ENCODE measurements at places on chromosomes 1 and 21. TPM values are rescaled to one million over a fixed set of nuclear protein-coding genes. Genes with fewer than 3 reads are reported as not detected.

POU2F1 gene
- total RNA-seq, result 4.4 TPM

CLDN17 gene
- not detected for total RNA-seq

RAD54L gene
- 0.50 TPM for total RNA-seq

SPRR2D gene
- total RNA-seq, result not detected

NMNAT2 gene
- total RNA-seq, result under 0.01 TPM

VANGL2 gene
- total RNA-seq, result under 0.01 TPM

NR5A2 gene
- not detected for total RNA-seq

DSCAM gene
- total RNA-seq, result not detected

GLMN gene
- total RNA-seq, result 12.2 TPM

LCK gene
- total RNA-seq, result not detected

ASAP3 gene
- total RNA-seq, result 62.4 TPM

KRTAP13-2 gene
- not detected for total RNA-seq

KRTAP10-5 gene
- not detected for total RNA-seq

GCLM gene
- total RNA-seq, result 26.0 TPM

AMY2A gene
- not detected for total RNA-seq

HSPG2 gene
- 345 TPM for total RNA-seq

ZYG11B gene
- total RNA-seq, result 55.1 TPM

AK5 gene
- 72.4 TPM for total RNA-seq

NHLH1 gene
- not detected for total RNA-seq

SMIM12 gene
- total RNA-seq, result 22.8 TPM

OR2L8 gene
- not detected for total RNA-seq

FCGR3A gene
- not detected for total RNA-seq

MASP2 gene
- total RNA-seq, result not detected

HSPA6 gene
- 6.5 TPM for total RNA-seq

OLIG2 gene
- not detected for total RNA-seq

ATP6V1G3 gene
- total RNA-seq, result not detected

GJA9 gene
- not detected for total RNA-seq

GBP3 gene
- total RNA-seq, result 28.8 TPM

All from smooth muscle cell of trachea (primary cell).